ENCODE measurements at places on chromosomes 16 and 17.

DNA sequence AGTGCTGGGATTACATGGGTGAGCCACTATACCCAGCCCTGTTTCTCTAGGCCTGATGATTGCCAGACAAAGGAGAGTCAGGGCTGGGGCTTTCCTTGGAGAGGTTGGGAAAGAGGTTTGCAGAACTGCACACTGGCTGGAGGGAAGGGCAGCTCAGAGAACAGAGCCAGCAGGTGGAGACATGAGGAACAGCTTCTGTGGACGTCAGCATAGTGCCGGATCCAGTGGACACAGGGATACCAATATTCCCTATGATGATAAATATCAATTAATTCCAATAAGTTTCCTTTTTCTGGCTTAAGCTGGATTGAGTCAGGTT, 43.2 kb upstream of the SCNN1B start:
- DNase-seq, result no peak

- DNase-seq, result no peak
These were observed 5.4 kb downstream of the ALYREF start for GRCh38 chr17:81885869-81886548.

GRCh38 chr16:50069060-50069459, 3.3 kb downstream of the HEATR3 start:
- no peak for DNase-seq

GRCh38 chr16:69711115-69711740, 15.1 kb downstream of the NQO1 start:
- DNase-seq, result no peak

GRCh38 chr17:47831934-47832327, 461 bp downstream of the LRRC46 start:
- DNase-seq, result peak; percentile 18

DNA sequence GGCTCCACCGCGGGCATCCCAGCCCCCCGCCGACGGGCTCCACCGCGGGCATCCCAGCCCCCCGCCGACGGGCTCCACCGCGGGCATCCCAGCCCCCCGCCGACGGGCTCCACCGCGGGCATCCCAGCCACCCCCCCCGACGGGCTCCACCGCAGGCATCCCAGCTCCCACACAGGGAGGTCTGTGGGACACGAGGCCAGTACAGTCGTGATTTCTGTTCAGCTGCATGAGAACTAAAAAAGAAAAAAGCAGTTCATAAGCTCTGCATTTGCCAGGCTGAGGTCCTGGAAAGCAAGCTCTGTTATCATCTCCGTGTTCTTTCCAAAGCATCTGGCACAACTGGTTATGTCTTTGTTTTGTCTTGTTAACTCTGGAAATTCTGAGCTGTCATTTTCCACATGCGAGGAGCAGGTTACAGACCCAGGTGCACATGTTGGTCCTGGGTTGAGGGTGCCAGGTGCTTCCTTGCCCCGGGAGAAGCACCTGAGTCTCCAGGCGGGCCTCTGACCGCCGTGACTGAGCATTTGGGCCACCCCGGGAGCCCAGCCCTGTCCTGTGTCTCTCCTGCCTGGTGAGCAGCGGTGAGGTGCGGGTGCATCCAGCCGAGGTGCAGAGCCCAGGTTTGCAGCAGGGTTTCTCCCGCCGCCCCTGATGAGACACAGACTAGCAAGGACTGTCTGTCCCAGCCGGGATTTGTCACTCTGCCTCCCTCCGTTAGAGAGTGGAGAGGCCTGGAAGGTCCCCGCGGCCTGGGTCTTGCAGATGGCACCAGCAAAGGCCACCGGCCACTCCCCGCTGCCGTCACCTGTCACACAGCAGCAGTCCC, 9.9 kb upstream of the WFIKKN1 start:
- no peak for DNase-seq

GRCh38 chr17:62631936-62632924, 4.8 kb downstream of the MRC2 start:
- no peak for DNase-seq

DNA sequence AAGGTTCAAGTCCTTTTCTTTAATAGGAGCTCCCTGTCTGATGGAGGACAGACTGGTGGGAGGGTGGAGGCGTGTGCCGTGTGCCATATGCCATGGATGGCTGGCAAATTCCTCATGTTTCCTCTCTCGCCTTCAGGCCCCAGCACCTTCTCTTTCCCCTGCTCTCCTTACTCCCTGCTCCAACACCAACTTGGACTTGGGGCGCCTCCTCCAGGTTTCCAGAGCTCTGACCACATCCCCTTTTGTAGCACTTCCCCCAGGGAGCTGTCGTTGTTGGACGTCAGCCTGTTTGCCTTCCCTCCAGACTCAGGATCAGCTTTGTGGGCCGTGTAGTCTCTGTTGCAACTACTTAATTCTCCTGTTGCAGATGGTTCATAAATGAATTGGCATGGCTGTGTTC, 30.7 kb downstream of the TMC7 start:
- no peak for DNase-seq

GRCh38 chr17:43701318-43701743, 39.6 kb upstream of the MEOX1 start:
- no peak for DNase-seq

DNA sequence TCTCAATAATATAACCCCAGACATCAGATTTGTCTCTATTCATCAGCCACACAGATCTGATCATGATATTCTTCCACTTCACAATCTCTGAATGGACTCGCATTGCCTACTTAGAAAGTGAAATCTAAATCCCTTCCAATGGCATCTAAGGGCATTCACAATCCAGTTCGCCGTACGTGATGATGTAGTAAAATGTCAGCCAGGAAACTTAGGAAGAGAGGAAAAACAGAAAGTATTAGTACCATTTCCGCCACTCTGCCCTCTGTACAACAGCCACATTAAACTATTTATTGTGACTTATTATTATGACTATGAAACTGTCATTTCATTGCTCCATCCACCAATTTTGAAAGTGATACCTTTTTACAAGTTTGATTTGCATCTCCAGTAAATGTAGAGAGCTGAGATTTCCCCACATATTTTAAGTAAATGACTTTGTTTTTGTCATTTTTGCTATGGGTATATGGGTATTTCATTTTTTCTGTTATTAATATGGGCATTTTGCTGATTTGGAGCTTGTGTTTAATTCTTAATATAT, 69.4 kb upstream of the SMIM36 start:
- no peak for DNase-seq

DNA sequence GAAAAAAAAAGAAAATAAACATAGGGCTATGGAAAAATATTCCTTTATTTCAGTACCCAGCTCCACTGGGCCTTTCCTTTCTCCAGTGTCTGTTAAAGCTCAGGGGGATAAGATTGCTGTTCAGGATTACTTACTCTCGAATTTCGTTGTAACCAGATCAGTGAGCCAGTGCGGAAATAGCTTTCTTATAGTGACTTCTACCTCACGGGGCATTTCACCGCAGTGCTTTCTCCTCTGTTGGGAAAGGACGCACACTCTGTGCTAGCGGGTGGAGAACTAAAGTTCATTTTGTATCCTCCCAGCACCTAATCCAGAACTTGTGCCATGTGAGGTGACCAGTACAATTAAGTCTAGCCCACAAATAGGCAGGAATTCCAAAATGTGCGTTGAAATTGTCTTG, 38.3 kb downstream of the RPA1 start:
- no peak for DNase-seq

DNA sequence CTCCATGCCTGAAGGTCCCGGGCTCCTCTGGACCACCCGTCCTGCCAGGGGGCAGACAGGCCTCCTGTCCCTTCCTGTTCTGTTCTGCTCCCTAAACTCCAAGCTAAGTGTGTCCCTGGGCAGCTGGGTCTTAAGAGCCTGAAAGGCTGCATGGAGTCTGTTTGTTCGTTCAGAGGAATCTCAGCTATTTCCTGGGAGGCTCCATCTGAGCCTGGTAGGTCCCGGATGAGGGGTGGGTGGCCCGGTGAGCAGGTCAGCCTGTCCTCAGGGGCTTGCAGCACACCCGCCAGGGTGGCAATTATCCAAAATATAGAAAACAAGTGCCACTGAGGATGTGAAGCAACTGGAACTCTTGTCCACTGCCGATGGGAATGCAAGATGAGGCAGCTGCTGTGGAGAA, 12.6 kb downstream of the ACTG1 start:
- DNase-seq, result no peak

- DNase-seq, result peak; percentile 55
These were observed 594 bp downstream of the MAPK8IP3 start for GRCh38 chr16:1706386-1707192.

GRCh38 chr16:57126411-57126810, 34.0 kb downstream of the CPNE2 start:
- no peak for DNase-seq

DNA sequence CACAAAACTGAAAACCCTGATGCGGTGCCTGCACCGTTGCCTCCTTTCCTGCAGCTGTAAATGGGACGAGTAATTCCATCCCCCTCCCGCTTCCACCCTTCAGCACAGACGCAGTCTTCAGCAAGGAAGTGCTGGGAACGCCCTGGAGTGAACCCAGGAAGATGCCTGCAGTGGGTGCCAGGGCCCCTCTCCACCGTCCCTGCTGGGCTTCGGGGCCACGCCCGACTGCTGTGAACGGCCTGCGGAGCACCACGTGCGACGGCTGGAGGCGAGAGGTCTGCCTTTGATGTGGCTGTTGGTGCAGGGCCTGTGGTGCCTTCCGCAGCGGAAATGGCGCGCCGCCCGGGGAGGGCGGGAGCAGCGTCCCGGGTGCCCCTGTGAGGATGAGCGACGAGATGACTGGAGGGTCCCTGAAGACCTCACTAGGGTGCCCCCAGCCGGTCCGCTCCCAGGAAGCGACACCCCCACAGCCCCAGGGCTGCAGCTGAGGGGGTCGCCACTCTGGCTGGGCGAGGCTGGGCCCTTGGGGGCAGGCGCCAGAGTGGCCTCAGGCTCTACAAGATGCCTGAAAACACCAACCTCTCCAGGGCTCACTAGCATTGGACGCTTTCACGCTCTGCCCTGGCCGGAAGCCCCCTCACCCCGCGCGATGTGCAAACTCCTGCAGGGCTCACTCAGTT, 749 bp upstream of the MC1R start:
- no peak for DNase-seq

DNA sequence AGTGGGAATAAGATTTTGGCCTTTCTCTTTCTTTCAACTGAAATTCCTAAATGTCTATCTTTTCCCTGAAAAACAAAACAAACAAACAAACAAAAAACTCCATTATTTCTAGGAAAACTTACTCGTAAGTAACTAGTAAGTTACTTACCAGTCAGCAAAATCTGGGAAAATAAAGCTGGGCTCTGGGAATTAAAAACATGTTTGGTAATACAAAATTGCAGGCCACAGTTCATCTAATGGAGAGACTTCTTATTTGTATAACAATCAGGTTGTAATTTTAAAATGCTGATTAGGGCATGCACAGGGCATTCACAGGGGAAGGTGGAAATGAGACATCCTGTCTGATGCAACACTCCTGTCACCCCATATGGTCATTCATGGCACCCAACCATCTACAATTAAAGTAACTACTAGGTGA, 3.8 kb upstream of the WIPI1 start:
- DNase-seq, result no peak

- peak; percentile 60 for DNase-seq
These were observed 47.1 kb upstream of the AKTIP start for GRCh38 chr16:53549970-53550690.

GRCh38 chr16:24610416-24610755, 71.0 kb downstream of the RBBP6 start:
- DNase-seq, result peak; percentile 63

DNA sequence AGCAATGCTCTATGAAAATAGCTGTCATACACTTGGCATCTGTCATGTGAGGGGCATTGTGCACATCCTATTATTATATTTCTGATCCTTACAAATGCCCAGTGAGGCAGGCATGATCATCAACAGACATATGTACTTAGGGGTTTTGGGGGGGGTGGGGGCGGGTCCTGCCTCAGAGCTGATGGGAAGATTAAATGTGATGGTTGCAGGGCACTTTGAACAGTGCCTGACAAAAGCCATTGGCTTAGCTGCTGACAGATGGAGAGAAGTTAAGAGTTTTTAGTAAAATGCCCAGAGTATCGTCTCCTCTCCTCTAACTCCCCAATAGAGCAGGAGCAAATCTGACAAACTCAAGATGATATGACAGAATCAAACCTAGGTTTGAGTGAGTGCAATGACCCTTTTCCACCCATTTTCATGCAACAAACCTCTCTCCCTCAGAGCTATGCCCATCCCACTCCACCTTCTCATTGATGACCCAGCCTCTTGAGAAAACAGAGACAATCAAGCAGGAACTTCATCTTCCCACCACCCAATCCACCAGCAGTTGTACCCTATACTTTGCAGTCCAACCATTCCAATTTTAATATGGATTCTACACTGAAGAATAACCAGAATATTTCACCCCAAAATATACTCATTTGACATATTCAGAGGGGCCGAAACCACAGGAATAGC, 4.8 kb downstream of the KLHL11 start:
- DNase-seq, result no peak

GRCh38 chr17:11205659-11206058, 35.4 kb upstream of the SHISA6 start:
- no peak for DNase-seq

DNA sequence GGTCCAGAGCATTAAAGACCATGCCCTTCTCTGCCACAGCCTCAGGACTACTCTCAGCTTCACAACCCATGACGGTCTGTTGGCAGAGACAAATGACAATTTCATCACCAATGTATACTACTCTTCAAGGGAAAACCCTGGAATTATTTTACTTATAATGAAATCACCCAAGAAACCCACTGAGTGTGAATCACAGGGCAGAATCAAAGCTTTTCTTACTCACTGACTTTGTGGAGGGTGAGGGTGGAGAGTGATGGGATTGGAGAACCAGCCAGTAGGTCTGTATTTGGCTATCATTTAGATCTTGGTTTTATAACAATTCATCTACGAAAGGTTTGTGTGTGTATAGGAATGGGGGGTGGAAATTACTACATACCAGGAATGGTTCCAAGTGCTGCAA, 442.6 kb downstream of the SHISA9 start:
- DNase-seq, result no peak

DNA sequence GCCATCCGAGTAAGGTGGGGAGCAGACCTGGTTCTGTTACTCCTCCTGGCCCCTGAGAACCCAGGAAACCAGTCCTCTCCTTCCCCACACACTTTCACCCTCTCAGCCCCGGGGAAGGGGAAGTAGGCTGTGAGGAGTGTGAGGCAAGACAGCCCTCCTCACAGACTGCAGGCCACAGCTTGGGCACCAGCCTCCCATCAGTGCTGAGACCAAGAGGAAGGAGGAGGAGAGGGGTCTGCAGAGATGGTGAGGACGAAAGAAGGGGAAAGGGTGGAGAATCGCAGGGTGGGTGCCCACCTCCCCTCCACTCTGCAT, 7.0 kb downstream of the G6PC3 start:
- no peak for DNase-seq

DNA sequence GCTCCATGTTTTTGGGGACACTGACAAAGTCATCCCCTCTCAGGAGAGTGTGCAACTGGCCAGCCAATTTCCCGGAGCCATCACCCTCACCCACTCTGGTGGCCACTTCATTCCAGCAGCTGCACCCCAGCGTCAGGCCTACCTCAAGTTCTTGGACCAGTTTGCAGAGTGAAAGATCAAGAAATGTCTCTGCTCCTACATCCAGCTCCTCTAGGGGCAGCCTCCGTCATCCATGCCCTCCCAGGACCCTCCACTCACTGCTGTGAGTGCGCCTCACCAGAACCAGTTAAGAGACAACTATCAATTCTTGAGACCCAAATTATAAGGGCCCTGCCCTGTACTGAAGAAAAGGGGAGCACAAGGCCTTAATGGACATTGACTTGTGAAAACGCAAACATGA, 1.1 kb downstream of the OVCA2 start:
- no peak for DNase-seq

Data from nucleus accumbens (tissue), 56 donors.